ENCODE measurements at places on chromosomes 5 and 9.

DNA sequence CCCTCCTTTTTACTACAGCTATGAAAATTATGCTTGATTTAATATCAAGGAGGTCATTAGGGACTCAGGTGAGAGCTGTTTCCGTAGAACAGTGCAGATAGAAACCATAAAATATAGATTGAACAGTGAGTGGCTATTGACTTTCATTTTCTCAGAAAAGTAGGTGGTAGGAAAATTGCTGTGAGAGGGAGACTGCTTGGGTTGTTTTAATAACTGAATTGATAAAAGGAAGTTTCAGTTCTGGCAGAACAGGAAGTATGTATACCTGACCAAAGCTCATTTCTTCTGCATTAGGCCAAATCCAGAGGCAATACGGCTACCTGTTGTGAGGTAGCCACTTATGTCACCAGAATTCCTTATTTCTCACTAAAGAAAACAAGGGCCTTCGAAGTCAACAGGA is 761.7 kb upstream of the ARRDC3 start:
- DNase-seq = no peak

DNA sequence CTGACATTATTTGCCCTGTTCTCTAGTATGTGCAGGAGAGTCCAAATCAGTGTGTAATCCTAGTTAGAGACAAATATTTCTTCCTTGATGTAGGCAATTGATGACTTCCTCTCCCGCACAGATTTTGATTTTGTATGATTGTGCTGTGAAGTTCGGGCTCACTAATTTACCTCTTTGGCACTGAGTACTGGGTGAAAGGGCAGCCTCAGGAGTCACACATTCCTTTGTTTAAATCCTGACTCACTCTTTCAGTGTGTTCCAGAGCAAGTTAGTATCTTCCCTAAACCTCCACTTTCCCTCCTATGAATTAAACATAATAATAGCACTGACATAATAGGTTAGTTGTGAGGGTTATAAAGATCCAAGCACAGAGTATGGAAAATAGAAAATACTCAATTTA is 269.7 kb downstream of the ISL1 start:
- no peak for DNase-seq

DNA sequence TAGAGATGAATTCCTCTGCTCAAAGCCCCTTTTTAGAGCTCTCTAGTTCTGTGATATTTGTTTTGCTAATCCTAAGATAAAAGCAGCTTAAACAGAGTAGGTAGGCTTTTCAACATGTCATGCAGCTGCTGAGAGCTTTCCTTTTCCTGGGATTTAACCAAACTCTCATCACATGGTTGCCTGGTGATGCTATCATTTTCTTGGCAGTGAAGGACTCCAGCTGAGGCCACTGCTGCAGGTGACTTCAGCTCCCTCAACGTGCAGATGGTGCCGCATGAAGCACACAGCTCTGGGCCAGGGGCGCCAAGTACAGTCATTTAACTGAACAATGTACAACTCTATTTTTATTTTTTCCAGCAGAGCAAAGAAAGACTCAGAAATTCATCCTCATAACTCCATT is 42.2 kb downstream of the SECISBP2 start:
- DNase-seq = no peak

GRCh38 chr9:92734931-92735635 is 29.6 kb downstream of the BICD2 start:
- no peak for DNase-seq

- no peak for DNase-seq
Observed at GRCh38 chr9:135711391-135711790, 9.4 kb downstream of the KCNT1 start.

DNA sequence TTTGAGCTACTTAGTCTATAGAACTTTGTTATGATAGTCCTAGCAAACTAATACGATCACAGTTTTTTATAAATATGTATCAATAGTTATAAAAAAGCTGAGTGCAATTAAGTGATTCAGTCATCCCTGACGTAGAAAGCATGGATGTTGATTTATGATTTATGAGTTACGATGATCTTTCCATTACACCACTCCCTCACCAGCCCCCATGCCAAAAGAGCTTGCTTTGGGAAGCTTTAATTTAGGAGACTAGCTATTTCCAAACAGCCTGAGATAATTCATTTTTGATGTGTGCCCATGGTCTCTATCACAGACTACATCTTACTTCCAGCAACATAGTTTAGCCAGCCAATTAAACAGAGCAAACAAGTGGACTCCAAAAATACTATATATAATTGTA is 256.8 kb downstream of the GABRG2 start:
- DNase-seq = no peak

GRCh38 chr9:135662758-135663450 is at the start of gene LCN9:
LCN9 (plus strand) TSS chr9:135663309; CDS start chr9:135663322, 13 bp downstream.
- DNase-seq = peak; percentile 33

DNA sequence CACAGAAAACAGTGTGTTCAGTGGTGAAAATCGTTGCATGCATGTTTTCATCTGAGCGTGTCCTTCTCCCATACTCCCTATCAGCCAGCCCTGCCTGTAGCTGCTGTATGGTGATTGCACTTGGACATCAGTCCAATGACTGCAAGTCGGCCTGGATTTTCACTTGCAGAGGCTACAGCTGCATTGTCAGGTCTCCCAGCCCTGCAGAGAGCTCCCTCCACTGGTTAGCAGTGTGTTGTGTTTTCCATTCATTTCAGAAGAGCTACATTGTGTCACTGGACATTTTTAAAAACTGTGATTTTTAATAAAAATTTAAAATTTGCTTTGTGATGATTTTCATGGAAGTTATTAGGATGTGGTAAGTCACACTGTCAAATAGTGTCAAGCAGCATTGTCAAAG is 96.6 kb downstream of the SYK start:
- no peak for DNase-seq

DNA sequence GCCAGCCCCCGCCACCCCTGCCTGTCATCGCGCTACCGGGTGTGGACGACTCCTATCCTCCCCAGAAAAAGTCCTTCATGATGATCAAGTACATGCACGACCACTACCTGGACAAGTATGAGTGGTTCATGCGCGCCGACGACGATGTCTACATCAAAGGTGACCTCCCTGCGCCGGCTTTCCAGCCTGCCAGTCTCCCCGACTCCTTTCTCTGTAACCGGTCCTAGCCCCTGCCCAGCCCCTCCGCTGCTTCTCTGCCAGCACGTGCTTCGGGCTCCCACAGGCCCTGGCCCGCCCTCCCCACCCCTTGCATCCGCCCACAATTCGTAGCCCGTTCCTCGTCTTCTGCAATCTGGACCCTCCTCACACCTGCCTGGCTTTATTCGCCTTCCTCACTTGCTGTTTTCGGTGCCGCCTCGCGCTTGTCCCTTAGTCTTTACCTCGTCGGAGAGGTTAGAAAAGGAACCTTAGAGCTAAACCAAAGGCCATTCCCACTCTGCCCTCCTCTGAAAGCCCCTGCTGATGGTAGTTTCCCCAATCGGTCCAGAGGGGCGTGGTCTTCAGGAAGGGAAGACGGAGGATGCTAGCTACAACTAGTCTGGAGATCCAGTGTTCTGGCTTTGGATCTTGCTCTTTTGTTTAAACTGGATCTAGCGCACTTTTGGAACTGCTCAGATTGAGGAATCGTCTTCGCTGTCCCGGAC is 1.4 kb downstream of the CHSY3 start:
- DNase-seq = peak; percentile 12

DNA sequence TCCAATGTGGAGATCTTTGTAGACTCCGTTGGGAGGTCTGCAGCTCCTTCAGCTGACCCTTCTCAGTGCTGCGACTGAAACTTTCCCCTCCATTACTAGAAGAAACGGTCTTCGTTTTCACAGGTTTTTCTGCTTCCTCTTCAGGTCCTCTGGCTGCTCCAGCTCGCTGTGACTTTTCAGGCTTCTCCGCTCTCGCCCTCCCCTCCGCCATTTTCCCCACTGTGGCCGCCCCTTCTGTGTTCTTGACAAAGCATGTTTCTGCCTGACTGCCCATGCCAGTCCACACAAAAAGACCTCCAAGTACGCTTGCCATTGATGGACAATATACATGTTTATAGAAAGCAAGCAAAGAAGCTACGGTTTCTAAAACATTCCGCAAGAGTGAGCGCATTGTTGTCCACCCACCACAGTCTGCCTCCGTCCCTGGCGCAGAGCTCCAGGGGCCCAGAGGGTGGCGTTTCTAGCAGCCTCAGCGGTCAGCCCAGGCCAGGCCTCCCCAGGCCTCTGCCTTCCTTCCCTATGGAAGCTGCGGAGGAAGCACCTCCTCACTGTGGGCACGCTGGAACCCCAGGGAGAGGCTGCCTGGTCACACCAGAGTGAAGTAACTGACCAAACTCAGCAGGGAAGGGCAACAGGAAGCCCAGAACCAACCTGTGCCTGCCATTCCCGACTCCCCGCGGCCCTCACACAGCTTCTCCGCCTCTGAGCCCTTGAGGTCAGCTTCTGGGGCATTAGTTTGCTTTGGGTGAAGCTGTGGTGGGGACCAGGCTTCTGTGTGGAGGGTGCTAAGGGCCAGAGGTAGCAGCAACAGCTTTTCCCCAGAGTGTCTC is 19.9 kb upstream of the S1PR3 start:
- DNase-seq = no peak

DNA sequence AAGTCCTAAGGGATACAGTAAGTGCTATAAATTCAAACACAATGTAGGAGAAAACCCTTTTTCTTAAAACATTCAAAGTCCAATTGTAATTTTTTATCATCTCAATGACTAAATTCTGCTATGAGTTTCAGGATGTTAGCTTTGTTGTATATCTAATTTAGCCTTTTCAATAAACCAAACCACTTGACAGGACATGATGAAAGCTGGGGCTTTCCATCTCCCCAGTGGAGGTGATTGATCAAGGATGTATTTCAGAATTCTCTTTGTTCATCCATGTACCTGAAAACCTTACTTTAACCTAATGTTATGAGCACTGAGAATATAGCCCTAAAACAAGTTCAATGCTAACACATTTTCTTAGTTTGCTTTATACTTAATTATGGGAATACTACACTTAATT is 639.0 kb upstream of the ITGA1 start:
- DNase-seq = no peak

DNA sequence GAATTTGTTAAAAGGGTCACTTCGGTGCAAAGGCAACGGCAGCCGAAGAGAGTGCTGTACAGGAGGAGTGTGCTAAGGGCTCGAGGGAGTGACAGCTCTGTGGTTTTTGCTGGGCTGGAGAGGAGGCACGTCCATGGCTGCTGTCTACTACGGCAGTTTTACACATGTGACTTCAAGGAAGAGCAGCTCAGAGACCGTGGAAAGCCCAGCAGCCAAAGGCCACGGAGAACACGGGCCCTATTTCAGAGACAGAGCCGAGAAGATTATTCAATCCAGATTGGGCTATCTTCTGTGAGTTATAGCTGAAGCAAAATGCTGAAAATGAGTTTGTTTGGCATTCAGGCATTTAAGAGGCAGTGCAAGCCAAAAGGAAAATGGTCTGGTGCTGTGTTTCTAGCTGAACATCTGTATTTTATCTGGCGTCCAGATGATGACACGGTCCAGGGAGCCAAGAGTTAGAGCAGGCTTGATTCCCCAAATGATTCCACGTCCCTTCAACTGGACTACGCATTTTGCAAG is 96.4 kb downstream of the RFK start:
- no peak for DNase-seq

- DNase-seq = no peak
Observed at GRCh38 chr5:171544913-171545765, 125.7 kb downstream of the FGF18 start.

DNA sequence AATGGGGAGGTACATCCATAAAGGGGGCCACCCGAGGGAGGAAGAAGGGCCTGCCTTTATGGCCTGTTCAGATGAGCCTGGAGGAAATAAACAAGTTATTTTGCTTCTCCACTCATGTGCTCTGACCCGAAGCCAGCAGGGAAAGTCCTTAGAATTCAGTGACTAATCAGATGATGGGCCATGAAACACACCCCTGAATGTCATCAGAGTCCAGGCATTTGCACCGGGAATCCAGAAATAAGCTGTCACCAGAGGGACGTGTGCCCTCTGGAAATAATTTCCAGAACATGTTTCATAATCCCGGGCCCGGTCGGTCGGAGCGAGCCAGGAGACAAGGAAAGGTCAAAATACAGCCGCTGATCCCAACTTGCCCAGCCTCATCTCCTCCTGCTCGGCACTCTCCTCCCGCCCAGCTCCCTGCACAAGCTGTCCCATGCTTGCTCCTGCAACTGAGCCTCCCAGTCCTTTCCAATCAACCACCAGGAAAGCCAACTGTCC is 73.6 kb upstream of the ZNF622 start:
- no peak for DNase-seq

DNA sequence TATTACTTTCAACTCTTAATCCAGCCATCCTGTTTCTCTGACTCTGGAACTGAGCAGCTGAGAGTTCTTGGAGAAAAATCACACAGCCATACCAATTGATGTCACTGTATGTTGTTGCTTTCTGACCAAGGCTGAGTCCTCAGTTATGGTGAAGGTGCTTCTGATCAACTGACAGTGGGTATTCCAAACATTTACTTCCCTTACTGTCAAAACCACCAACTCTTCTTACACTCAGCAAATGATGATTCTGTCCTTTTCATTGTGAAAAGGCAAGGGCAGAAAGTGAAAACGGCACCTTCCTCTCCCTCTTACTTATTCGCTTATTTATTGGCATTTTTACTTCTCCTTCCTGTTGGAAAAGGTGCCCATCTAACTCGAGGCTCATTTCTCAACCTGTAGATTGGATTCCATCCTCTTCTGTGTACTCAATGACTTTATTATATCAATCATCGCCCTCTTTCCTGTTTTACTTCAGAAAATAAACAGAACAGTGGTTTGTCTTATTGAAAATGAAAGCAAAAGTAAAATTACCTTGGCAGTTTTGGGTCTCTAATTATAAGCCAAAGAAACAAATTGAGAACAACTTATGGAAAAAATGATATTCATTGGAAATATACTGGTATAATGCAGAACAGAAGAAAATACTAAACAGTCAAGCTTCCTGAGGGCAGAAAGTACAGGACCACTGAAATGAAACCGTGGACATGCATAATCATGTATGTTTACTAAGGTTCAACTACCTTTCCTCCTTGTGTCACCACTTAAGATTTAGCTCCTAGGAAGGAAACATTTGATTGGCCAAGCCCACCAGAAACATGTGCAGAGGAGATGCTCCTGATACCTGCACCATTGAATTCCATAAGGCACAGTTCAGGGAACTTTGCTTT is 104.5 kb upstream of the CHD1 start:
- no peak for DNase-seq

All from amygdala (tissue), 56 donors.